ENCODE measurements at places on chromosomes 5 and 9.

- no peak for DNase-seq
These were observed 30.1 kb upstream of the SNX24 start for GRCh38 chr5:122815218-122815767.

GRCh38 chr5:36875790-36876298 lies 725 bp upstream of the NIPBL start:
- peak; percentile 78 for DNase-seq

GRCh38 chr5:55510523-55510880 lies 24.3 kb downstream of the PLPP1 start:
- DNase-seq, result no peak

DNA sequence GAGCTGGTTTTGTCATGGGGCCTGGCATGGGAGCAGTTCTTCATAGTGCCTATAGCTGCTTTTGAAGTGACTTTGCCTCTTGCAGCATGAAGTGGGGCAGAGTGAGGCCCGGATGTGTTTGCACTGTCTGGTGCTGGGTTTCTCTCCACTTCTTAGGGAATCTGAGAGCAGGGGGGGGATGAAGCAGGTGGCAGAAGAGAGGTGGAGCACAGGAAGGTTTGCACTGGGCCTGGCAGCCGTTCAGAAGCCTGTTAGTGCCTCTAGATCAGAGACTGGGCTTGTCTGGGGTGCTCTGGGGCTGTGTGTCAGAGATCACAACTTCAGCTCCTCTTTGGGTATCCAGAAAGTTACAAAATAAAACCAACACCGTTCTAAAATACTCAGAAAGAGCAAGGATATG lies 18.4 kb downstream of the USP20 start:
- DNase-seq, result no peak

- DNase-seq, result no peak
These were observed 977 bp downstream of the BTNL9 start for GRCh38 chr5:181041043-181041442.
